RWPE1 (cell line): ENCODE measurements at places on chromosomes 2 and 18.

DNA sequence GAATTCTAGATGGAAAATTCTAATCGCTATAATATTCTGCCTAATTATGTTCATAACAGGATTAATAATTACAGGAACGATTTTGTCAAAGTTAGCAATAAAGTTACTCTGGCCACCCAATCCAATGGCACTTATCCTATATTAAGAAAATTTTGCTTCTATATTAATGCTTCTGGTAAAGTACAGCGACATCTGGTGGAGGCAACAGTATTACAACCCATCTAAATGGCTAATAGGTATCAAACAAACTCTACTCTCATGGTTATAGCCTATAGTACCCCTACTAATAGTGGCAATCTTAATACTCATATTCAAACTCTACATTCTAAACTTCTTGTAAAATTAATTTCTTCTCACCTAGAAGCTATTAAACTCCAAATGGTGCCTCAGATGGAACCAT lies 1084.7 kb upstream of the LRRTM1 start:
- no peak for DNase-seq

GRCh38 chr2:218216336-218216673 lies 684 bp upstream of the ARPC2 start:
- no peak for DNase-seq

DNA sequence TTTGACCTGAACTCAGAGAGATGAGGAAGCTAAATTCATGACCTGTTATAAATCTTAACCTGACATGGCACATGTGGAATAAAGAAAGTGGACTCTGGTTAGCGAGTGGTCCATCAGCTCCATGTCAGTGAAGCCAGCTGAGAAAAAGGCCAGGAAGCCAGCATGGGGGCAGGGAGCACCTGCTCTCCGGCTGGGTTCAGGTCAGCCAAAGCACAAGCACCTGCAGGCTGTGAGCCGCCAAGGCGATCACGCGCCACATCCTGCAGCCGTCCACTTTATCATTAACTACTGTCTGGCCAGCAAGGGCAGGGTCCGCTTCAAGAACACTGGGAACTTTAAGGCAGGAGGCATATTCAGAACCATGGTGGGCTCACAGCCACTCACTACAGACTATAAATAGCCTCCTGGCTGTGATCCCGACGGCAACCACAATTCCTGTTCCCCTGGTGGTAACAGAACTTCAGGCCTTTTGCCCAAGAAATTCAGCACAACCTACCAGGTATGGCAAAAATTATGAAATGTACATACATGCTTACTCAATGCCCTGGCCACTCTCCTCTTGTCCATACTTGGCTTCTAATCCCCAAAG lies 35.5 kb downstream of the ACVR1 start:
- DNase-seq = no peak

DNA sequence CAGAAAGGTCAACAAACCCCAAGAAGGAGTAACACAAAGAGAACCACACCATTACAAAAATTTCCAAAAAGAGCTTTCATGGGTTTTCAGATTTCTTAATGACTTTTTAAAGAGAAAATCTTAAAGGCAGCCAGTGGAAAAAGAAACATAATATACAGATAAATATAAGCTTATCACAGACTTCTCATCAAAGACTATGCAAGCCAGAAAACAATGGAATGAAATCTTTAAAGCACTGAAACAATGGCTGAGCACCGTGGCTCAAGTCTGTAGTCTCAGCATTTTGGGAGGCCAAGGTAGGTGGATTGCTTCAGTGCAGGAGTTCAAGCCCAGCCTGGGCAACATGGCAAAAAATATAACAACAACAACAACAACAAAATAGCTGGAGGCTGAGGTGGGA lies 237.4 kb downstream of the CYP26B1 start:
- DNase-seq = no peak

- DNase-seq = peak; percentile 42
Measured at GRCh38 chr2:105746177-105747080, 1.7 kb downstream of the NCK2 start.

- no peak for DNase-seq
Measured at GRCh38 chr2:38152035-38152434, 76.1 kb upstream of the CYP1B1 start.

- no peak for DNase-seq
Measured at GRCh38 chr2:120638450-120638849, 97.2 kb upstream of the GLI2 start.

DNA sequence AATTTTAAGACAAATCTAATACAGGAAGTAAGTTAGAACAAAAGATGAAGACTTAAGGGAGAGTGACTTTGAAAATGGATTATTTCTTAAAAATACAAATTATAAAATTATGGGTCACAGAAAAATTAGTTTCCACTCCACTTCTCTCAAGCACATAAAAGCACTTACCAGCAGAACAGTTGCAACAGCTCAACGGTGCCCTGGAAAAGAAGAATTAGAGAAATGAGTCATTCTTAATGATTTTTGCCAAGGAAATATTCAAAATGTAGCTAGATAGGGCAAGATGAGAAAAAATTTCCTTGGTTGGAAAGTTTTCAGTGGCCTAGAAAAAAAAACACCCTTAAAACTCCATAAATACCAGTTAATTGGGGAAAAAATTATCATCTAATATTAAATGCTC lies 2185.6 kb upstream of the CELF4 start:
- DNase-seq = no peak

GRCh38 chr2:12828980-12829379 lies 112.2 kb downstream of the TRIB2 start:
- DNase-seq = no peak

DNA sequence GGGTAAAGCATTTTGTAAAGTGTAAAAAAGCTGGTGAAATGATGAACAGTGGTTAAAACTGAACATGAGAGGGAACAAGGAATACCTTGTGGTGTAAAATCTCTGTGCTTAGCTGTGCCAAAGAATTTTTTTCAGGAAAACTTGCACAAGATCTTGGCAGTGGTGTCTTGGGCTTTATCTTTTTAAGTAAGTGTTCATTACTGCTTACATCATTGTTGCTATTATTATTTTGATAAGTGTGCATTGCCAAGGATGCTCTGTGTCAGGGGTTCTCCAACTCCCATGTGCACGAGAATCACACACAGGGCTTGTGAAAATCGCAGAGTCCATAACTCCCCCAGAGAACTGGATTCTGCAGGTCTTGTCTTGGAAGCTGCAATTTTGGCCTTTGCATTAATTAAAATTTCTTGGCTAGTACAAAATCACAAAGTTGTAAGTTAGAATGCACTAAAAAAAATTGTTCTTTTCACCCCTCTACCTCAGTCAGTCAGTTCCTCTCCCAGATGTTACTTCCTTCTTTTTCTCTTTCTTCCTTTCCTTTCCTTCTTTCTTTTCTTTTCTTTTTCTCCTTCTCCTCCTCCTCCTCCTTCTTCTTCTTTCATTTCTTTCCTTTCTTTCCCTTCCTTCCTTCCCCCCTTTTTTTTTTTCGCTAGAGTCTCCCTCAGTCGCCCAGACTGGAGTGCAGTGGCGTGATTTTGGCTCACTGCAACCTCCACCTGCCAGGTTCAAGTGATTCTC lies 37.8 kb downstream of the GATA6 start:
- DNase-seq = no peak

- no peak for DNase-seq
Measured at GRCh38 chr2:233471291-233472035, 95.1 kb downstream of the USP40 start.
